ENCODE measurements at places on chromosomes 1 and 21.

DNA sequence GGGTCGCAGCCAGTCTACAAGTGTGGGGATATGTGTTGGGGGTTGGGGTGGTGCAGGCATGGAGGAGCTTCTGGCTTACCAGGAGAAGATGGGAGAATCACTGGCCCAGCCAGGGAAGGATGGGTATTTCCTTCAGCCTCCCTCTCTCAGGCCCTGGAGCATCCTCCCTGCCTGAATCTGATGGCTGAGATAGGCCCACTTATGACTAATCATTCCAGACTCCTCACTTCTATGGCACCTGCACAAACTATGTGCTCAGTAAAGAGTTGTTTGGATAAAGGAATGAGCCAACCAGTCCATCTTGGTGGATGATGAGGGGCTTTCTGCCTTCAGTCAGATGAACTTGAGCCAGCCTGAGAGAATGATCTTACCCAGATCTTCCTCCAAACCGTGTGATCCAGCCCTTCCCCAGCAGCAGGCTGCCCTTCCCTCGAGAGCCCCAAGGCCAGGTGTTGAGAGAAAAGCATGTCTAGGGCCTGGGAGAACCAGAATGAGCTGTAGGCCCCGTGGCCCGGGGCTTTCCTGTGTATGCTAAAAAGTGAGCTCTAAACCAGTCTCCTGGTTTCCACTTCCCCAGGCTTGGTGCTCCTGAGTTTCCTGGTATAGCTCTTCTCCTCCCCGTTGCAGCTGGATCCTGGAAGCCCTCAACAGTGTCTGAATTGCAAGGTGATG is 1.3 kb downstream of the GPA33 start:
- no peak for DNase-seq

DNA sequence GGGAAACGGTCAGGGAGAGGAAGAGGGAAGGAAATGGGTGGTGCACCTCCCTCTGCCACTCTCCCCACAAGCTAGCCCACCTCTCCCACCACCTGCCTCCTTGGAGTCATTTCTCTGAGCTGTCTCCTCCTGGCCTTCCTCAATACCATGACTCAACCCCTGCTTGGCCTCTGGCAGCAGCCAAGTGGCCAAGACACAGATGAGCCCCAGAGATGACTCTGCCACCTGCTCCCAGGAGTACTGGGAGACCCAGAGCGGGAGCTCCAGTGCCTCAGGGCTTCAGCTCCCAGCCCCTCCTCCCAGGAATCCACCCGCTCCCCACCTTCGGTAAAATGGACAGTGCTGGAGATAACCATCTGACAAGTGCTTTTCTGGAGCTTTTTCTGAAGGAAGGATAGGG is 2.6 kb downstream of the S100A16 start:
- DNase-seq: no peak

- DNase-seq: no peak
Measured at GRCh38 chr1:226201029-226201593, 14.6 kb upstream of the ACBD3 start.

DNA sequence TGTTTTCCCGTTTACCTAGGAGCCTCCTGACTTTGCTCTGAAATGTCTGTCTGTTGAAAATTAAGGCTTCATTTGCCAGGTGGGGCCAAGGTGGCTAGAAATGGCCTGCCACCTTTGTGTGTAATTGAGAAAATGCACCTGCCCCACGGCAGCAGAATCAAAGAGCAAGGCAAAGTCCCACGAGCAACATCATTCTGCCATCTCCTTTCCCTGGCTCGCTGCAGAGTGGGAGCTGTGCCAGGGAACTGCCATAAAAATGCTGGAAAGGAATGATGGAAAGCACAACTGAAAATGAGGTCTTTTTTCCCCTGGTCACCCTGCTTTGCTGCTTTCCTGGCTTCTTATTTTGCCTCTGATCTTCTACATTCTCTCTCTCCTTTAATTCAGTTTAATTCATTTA is 5.5 kb upstream of the OLFML2B start:
- no peak for DNase-seq

- no peak for DNase-seq
Measured at GRCh38 chr21:34593954-34594531, 20.9 kb downstream of the RCAN1 start.

DNA sequence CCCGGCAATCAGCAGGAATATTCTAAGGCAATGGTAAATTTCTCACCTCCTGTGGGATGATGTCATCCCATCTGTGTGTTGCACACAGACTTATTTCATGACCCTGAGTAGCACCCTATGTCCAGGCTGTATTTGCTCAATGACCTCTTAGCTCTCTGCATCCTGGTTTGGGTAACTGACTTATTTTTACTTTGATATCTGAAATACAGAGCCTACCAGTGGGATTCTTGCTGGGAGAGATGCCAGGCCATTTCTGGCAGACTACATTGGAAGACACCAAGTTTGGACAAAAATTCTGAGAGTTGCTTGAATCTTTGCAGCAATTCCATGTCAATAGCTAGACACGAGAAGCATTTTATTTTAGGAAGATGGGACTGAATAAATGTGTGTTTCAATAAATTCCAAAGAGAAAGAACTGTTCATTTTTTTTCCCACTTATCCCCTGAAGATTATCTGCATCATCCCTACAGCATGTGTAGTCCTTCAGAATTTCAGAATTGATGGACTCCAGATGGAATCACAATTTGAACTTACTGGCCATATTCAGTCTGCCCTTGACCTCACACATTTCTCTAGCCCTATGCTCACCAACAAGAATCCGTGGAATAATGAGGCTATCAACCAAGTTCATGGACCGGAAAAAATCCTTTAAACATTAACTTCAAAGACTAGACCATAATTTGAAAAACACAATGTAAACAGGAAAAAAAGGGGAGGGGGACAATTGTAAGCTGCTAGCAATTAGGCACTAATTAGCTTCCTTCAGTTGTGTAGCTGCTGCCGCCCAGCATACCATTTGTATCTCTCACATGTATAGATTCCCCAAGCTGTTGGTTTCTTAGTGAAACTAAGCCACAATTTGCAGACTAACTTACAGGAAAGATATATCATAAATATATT is 226.5 kb downstream of the HMCN1 start:
- no peak for DNase-seq

DNA sequence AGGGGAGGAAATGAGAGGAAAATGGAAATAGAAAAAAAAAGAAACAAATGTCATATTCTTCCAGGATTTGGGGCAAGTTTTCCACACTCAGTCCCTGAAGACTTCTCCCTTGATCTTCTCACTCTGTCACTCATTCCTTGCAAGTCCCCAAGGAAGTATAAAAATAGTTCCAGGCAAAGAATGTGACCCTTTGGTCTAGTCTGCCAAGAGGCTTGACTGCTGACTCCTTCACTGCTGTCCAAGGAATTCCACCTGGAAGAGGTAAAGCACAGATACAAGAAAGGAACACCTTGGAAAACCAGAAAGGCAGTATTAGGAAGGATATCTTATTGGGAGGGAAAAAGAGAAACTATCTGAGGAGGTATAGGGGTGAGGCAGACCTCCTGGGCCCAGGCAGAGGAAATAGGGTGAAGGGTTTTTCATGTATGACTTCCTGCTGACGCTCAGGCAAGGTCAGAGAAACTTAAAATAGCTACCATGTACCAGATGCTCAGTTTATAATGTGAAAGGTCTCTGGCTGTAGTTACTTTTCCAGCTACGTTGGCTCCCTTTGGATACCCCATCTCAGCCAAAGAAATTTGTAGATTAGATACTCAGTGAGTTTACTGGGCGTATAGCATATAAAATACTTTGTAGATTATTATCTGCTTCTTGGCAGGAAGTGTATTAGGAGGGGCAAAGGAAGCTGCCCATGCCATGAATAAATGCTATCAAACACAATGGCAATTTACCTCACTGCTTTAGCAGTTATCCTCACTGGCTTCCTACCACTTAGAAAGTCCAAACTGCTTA is 2.0 kb upstream of the GJA5 start:
- peak; percentile 24 for DNase-seq

DNA sequence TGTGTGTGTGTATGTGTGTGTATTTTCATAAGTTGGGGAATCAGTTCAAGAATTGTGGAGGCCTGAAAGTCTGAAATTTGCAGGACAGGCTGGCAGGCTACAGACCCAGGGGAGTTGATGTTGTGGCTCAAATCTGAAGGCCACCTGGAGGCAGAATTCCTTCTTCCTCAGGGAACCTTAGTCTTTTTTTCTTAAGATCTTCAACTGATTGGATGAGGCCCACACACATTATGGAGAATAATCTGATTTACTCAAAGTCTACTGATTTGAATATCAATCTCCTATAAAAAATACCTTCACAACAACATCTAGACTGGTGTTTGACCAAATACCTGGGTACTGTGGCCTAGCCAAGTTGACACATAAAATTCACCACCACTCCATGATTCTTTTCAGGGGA is 61.8 kb downstream of the MT1HL1 start:
- DNase-seq: no peak

GRCh38 chr1:167905182-167905581 is 8.8 kb downstream of the ADCY10 start:
- no peak for DNase-seq

GRCh38 chr1:234586304-234586703 is 23.7 kb downstream of the IRF2BP2 start:
- no peak for DNase-seq

DNA sequence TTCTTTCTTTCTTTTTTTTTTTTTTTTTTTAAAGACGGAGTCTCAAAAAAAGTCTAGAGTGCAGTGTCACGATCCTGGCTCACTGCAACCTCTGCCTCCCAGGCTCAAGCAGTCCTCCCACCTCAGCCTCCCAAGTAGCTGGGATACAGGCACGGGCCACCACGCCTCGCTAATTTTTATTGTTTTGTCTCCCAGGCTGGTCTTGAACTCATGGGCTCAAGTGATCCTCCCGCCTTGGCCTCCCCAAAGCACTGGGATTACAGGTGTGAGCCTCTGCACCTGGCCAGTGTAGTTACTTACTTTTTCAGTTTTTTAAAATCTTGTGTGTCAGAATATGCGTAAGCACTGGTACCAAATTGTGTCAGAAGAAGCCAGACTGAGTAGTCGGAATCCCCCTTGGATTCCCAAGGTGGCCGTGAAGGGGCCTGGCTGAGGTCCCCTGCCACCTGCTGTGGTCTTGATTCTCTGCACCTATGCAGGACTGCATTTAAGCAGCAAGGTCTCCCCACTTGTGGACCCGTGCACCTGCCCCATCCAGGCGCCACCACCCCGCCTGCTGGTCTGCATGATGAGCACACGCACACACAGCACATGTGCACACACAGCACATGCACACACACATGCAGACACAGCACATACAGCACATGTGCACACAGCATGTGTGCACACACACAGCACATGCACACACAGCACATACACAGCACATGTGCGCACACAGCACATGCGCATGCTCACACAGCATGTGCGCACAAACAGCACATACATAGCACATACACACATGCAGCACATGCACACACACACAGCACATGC is 47.5 kb downstream of the PCNT start:
- no peak for DNase-seq

GRCh38 chr1:154998818-154999570 is 3.6 kb upstream of the ZBTB7B start:
- DNase-seq: peak; percentile 78

GRCh38 chr1:81428998-81429397 is 371.7 kb upstream of the ADGRL2 start:
- no peak for DNase-seq

- no peak for DNase-seq
Measured at GRCh38 chr1:206456577-206457370, 13.5 kb upstream of the IKBKE start.

DNA sequence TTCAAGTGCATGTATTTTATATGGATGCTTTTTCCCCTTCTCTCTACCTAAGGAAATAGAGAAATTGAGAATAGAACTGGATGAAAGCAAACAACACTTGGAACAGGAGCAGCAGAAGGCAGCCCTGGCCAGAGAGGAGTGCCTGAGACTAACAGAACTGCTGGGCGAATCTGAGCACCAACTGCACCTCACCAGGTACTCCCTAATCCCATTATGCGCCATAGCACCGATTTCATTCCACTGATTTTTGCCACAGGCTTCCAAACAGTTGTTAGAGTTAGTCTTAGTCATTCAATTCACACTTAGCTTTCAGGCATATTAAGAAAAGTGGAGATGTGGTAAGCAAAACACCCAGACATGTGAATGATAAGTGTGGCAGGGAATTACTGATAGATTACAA is 122.8 kb downstream of the SDCCAG8 start:
- DNase-seq: no peak

- no peak for DNase-seq
Measured at GRCh38 chr1:208216062-208216461, 28.1 kb downstream of the PLXNA2 start.

- no peak for DNase-seq
Measured at GRCh38 chr1:42266253-42267135, 68.5 kb downstream of the FOXJ3 start.

- no peak for DNase-seq
Measured at GRCh38 chr1:227763246-227764018, 28.2 kb downstream of the SNAP47 start.

DNA sequence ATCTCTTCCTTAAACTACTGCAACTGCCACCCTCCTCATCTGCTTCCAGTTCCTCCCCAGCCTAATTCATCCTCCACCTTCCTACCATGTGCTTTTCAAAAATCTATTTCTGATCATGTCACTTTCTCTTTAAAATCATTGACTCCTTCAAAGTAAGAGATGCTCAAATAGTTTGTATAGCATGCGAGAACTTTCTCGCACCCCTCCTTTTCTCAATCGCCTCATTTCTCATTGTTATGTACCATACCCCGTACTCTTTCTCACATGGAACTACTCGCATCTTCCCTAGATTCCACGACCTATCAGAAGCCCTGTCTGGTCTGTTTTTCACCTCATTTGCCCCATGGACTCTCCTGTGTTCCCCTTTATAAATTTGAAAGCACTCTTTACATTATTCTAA is 238.2 kb downstream of the NRIP1 start:
- DNase-seq: no peak

Measured in CD4-positive, alpha-beta T cell treated with Interleukin-10 for 1 hour (primary cell).